ENCODE measurements at places on chromosomes 6 and 20. TPM values are rescaled to one million over a fixed set of nuclear protein-coding genes. Genes with fewer than 3 reads are reported as not detected.

DNA sequence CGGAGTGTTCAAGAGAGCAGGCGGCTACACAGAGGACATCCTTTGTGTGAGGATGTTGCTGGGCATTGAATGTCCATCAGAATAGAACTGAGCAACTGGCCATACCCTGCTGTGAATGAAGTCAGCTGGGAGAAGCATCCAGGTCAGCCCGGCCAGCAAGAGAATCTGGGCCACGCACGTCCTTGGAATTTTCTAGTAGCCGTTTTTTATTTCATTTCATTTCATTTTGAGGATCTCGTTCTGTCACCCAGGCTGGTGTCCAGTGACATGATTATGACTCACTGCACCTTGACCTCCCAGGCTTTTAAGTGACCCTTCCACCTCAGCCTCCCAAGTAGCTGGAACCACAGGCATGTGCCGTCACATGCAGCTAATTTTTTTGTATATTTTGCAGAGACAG, 97.9 kb downstream of the SSR1 start:
- no peak for DNase-seq

DNA sequence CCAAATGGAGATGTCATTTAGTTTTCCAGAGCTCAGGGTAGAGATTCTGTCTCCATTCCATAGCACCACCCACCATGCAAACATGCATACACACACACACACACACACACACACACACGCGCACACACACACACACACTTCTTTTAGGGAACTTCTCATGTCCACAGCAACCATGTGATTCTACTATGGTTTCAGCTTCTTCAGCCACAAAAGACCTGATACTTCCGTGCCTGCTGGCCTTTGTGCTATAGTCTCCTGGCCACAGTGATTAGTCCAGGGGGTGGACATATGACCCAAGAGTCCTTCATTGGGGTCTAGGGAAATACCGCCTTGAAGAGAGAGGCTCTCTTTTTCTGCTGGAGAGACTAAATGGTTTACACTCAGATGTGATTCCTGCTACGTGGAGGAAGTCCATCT, 53.5 kb downstream of the CARMIL1 start:
- no peak for DNase-seq

DNA sequence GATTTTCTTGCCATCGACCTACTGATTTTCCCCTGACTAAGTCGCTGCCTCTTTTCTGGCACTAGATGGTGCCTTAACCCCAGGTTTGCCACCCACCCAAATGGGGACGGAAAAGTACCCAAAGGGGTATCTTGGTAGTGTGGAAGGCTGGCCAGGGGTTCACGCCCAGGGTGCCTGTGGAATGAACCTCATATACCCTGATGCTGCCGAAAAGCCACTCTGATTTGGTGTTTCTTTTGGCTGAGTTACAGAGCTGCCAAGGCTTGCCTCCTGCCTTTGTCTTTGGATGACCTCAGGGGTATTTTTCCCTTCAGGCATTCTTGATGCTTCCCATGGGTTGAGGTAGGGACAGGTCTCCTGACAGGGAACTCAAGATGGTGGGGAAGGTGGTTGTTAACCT, 78.1 kb downstream of the MAP3K7 start:
- DNase-seq: no peak

DNA sequence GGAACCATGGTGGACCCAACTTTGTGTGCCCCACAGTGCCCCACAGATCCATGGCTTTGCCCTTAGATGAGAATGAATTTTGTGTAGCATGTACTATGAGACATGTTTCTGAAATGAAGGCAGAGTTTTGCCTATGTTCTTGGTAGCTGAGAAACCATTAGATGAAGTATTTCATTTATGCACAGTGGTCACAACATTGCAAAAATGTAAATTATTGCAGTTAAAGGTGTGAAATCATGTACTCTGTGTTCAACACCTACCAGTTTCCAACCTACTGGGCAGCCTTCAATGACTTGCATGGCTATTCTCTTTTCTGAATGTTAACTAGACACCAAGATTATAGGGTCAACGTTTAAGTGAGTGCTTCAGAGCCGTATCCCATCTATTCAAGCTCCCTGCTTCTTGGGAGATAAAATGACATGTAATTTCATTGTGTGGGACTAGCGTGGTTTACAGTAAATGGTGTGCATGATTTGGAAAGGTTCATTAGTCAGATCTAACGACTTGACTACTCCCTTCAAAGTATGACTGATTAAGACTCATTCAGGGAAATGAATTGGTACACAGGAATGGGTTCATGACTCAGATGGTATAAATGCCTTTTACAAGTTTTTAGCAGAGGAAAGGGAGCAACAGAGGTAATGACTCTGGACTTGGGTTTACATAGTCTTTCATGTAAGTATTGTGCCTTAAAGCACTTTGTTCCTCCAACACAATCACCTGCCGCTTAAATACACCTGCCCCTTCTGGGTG, 106.1 kb upstream of the AKIRIN2 start:
- no peak for DNase-seq

DNA sequence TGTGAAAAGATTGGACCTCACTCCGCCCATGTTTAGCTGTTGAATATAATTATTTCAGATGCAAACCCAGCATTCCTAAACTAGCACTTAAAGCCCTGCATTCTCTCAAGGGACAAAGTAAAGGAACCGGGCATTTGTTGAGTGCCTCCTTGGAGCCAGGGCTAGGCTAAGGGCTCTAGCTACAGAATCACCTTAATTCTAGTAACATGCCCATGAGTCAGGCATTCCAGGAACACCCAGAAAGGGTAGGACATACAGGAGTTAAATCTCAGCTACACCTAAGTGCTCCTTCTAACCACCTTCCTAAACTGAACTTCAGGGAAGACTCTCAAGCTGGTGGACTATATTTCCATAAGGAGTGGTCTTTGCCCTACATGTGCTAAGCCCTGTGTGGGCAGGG, 89.4 kb downstream of the SLC24A3 start:
- DNase-seq: no peak

DNA sequence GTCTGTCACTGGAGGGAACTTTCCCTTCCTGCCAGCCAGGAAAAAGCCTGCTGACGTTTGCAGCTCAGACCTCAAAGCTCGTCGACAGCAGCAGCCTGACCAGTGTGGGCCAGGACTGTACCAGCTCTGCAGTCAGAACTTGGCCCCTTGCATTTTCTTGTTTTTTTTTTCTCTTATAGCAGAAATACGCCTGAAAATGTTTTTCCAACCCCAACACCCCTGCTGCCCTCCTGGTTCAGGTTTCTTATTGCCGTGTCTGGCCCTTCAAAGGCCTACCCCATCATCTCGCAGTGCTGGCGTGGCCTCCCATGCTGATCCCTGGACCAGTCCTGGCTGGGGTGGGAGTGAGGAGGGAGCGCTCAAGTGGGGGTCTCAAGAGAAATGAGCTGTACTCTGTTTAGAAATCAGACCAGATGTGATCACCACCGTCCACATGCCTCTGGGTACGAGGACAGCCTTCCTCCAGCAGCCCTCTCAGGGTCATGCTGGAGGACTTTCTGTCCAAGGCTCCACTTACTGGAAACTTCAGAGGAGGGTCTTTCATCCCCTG, 169.0 kb downstream of the FOXC1 start:
- no peak for DNase-seq

DNA sequence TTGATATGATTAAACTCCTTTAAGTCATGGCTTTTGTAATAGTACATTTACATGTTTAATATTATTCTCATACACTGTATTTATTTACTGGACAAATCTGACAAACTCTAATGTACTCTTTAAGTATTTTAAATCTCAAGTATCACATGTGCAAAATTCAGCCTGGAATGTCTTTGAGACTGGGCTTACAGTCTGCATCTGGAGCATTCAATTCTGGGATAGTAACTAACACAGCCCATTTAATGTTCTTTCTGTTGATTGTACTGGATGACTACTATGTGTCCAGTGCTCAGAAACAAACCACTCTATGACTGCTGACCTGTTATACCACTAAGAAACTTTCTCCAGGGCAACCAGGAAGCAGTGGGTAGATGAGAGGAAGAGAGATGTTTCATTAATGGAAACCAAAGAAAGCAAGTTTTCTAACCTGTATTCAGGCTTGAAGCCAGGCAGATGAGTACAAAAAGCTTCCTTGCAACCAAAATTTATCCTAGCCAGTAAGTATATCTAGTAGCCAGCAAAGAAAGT, 26.8 kb downstream of the FBXL4 start:
- no peak for DNase-seq

- no peak for DNase-seq
Observed at GRCh38 chr6:109339906-109340678, 42.2 kb downstream of the CD164 start.

GRCh38 chr20:13141546-13141945, 79.5 kb upstream of the ISM1 start:
- peak; percentile 19 for DNase-seq

DNA sequence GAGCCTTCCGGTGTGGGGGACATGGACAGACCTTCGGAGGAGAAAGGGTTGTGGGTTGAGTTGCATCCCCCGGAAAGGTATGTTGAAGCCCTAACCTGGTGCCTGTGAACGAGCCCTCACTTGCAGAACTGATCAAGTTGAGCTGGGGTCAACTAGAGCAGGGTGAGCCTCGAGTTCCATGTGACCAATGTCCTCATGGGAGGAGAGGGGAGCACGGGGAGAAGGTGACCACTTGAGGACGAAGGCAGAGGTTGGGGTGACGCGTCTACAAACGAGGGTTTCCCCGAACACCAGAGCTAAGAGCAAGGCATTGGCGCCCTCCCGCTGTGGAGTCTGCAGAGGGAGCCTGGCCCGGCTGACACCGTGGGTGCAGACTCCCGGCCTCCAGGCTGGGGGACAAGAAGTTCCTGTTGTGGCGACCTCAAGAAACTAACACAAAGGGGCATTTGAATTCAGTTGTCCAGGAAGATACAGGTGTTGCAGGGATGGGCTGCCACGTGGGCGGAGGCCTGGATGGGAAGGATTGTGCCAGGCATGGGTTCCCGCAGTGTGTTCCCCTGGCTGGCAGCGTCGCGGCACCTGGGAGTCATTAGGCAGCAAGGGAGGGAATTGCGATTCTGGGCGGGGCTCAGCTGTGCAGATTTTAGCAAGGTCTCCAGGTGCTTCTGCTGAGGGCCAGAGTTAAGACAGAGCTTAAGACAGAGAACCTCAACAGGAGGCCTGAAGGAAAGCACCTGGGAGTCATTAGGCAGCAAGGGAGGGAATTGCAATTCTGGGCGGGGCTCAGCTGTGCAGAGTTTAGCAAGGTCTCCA, 20.4 kb upstream of the UNC93A start:
- no peak for DNase-seq

DNA sequence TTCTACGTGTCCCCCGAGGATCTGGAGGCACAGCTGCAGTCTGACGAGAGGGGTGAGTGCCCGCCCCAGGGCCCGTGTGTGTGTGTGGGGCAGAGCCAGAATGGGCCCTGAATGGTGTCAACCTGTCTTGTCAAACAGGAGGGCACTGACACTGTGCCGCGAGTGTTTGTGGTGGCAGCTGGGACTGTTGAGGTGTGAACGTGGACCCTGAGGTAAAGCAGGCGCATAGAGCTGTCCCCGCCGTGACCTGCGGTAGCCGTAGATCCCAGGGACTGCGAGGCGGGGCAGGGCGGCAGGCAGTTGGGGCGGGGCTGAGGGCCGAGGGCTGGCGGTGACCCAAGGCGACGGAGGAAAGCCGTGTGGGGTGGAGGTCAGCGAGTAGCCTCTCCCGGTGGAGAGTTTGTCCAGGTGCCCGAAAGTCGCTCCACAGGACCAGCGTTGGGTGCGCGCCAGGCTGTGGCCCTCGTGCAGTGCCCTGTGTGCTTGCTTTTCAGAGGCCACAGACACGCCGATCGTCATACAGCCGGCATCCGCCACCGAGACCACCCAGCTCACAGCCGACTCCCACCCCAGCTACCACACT, 25.2 kb downstream of the UCKL1 start:
- no peak for DNase-seq

DNA sequence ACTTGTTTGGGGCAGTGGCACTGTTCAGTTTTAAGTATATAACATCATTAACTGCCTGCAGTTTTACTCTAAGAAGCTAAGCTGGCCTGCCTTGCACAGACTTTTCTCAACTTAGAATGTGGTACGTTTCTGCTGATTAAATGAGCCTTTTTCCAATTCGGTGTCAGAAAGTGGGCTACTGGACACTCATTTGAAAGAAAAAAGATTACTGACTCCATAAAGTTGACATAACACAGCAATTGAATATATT, 2.1 kb downstream of the ZMYND8 start:
- DNase-seq: peak; percentile 40

GRCh38 chr20:44692932-44693480, 22.2 kb upstream of the CCN5 start:
- no peak for DNase-seq

DNA sequence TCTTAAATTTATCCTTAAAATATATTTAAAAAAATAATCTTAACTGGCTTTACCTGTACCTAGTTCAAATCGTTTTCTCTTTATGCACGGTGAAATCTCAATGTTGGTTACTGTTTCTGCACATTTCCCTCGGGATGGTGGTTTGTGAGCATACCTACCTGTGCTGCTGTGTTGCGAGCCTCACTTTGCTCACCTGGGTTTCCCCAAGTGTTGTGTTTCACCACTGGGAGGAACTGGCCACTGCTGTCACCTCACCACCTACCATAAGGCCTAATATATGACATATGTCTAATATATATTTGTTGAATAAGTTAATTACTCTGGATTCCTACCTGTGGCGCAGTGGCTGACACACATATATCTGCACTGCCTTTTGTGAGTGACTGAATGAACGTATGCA, 493.5 kb upstream of the FLRT3 start:
- DNase-seq: no peak

DNA sequence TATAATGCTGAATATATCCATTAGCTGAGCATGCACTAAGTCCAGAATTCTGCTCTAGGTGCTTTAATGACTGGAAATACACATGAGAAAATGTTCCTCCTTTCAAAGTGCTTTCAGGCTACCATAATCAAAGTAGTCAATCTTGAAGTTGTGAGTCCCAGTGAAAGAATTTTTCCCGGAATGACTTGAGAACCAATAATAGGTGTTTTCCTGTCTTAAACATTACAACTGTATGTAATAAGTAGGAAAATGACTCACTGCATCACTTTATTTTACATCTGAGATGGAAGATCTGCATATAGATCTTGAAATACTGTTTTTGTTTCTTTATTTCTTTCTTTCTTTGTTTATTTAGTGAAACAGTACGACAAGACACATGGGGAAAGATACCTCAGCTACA, 437.4 kb upstream of the JAG1 start:
- no peak for DNase-seq

GRCh38 chr6:143232849-143233248, 172.2 kb downstream of the AIG1 start:
- no peak for DNase-seq

DNA sequence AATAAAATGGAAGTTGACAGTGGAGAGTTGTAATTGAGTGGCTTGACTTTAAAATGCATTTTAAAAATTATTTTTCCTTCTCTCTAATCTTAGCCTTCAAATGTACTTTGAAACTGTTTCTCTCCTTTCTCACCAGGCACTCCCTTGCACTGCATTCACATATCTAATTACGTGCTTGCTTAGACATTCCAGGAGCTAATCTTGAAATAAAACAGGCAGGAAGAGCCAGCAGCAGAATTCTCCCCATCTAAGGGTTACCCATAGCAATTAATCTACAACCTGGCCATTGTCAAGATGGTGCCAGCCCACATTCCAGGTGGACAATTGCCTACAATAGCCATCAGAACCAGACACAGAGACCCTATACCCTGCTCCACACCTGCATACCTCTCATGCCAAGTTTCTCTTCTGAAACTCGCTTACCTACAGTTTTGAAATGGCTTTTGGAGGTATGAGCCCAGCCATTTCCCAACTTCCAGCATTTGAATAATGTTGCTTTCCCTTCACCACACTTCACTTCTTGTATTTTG, 167.6 kb upstream of the GJE1 start:
- DNase-seq: no peak

- DNase-seq: no peak
Observed at GRCh38 chr6:99297415-99297814, 52.1 kb downstream of the FAXC start.

The PRDM1 gene
- 3.5 TPM for polyA plus RNA-seq

The LAMA4 gene
- polyA plus RNA-seq: 80.0 TPM

The ARFGEF3 gene
- 6.3 TPM for polyA plus RNA-seq

The DLL1 gene
- 10.0 TPM for polyA plus RNA-seq

All from right renal pelvis (tissue), 4 donors.